ENCODE measurements at places on chromosomes 1 and 21.

GRCh38 chr1:14516974-14517840 lies 81.3 kb upstream of the KAZN start:
- DNase-seq, result no peak

- DNase-seq, result no peak
These were observed 78.3 kb downstream of the NOS1AP start for GRCh38 chr1:162147760-162148159.

GRCh38 chr1:27599605-27600497 lies 4.1 kb downstream of the AHDC1 start:
- no peak for DNase-seq

DNA sequence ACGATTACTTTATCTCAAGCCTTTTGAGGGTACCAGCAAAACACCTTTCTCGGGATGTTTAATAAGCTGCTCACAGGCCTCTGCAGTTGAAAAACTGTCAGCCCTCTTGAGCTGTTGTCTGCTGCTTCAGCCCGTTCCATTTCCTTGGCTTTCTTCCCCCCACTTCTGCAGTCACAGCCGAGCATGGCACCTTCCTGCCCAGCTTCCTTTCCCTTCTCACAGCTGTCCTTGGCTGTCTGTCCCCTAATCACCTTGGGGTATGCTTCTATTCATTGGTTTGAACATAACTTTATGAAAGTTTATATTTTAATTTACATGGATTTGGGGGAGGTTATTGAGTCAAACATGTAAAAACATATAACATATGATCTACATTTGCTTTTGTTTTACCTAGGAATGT lies 6.9 kb upstream of the PROX1 start:
- DNase-seq, result no peak

- no peak for DNase-seq
These were observed 35.1 kb downstream of the LGALS8 start for GRCh38 chr1:236558846-236559245.

DNA sequence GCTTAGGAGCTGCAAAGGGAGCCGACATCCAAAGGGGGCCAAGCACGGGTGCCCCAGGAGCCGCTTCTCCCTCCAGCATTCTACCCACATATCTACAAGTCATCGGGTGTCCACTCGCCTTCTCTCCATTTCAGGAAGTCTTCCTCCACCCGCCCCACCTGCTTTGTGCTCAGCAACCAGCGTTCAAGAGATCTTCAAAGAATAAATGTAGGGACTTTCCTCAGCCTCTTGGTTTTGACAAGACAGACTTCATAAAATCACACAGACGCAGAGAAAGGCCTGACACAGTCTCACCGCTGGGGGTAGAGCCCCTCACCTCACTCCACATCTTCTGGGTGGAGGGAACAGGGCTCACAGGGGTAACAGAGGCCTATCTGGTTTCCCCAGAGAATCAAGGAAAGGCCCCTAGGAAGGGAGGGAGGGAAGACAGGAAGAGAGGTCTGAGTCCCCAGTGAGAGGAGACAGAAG lies 49.5 kb downstream of the SSBP3 start:
- DNase-seq, result no peak
